ENCODE measurements at places on chromosomes 6 and 20. TPM values are rescaled to one million over a fixed set of nuclear protein-coding genes. Genes with fewer than 3 reads are reported as not detected.

BCAS1 gene
- total RNA-seq = not detected

C6orf132 gene
- total RNA-seq = 0.31 TPM

SOBP gene
- 5.8 TPM for total RNA-seq

VGLL2 gene
- total RNA-seq = not detected

SLPI gene
- not detected for total RNA-seq

PPIL1 gene
- 20.7 TPM for total RNA-seq

HSPA1B gene
- 185 TPM for total RNA-seq

STX11 gene
- total RNA-seq = 3.6 TPM

MRPL14 gene
- 34.4 TPM for total RNA-seq

SPTLC3 gene
- 14.7 TPM for total RNA-seq

MCHR2 gene
- total RNA-seq = not detected

KIAA0408 gene
- 2.4 TPM for total RNA-seq

GPR6 gene
- not detected for total RNA-seq

CD24 gene
- 0.26 TPM for total RNA-seq

HLA-F gene
- total RNA-seq = 40.4 TPM

DSP gene
- total RNA-seq = 0.25 TPM

JAG1 gene
- total RNA-seq = 219 TPM

GJA1 gene
- total RNA-seq = 642 TPM

SEMG1 gene
- total RNA-seq = not detected

GSTA2 gene
- total RNA-seq = not detected

TINAG gene
- total RNA-seq = not detected

CCN6 gene
- total RNA-seq = not detected

OLIG3 gene
- total RNA-seq = 0.06 TPM

NCOA5 gene
- 7.8 TPM for total RNA-seq
